ENCODE measurements at places on chromosomes 12 and 14.

GRCh38 chr14:68208626-68209317 lies 389.2 kb downstream of the RAD51B start:
- no peak for DNase-seq

GRCh38 chr14:89325959-89326358 lies 91.1 kb downstream of the FOXN3 start:
- no peak for DNase-seq

- DNase-seq = no peak
These were observed 137.3 kb downstream of the CACNA1C start for GRCh38 chr12:2190085-2190484.

DNA sequence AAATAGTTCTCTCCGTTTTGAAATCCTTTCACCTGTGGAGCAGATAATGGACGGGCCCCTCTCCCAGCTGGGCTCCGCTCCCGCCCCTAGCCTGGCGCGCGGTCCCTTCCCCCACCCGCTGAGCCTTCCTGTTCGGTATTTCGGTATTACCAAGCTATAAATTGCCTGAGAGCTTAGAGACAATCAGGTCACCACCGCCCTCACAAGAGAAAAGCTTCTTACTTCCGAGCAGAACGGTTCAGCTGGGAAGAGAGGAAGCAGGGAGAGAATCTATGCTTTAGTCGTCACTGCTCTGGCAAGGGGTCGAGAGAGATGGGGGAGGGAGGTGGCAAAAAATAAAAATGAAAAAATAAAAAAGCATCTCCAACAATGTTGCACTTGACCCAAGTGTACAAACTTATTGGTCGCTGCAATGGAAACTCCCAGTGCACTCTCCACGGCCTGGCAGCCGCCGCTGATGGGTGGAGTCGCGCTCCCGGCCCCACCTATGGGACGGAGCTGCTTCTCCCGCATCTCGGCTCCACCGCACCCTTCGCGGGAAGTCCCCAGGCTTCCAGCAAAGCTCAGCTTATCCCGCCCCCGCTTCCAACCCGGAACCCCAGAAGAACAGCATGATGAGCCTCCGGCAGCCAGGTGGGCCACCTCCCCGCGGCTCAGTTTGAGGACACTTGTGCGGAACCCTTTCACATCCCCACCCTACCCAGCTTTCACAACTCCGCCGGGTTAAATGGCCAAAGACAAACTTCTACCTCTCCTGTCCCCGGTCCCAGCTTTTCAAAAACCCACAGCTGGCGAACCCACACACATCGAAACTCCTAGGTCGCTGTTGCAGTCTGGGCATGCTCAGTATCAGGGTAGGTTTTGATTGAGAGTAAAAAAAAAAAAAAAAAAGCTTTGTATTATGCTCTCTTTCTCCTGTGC lies 832 bp upstream of the SYT1 start:
- peak; percentile 91 for DNase-seq

All from DMS53 (cell line).